ENCODE measurements at places on chromosomes 4 and X.

DNA sequence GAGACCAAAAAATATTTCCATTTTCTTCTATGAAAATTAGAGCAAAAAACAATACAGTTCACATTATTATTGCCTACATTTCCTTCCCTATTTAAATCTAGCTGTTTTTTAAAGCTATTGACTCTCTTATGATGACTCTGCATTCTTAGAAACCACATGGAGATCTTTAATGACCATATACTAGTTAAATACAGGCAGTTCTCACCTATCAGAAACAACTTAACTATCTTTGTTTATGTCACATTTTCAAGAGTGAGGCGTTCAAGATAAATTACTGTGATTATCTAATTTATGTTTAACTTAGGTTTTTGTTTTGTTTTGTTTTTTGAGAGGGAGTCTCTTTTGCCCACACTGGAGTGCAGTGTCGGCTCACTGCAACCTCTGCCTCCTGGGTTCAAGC is 3.0 kb downstream of the CISD2 start:
- no peak for DNase-seq

DNA sequence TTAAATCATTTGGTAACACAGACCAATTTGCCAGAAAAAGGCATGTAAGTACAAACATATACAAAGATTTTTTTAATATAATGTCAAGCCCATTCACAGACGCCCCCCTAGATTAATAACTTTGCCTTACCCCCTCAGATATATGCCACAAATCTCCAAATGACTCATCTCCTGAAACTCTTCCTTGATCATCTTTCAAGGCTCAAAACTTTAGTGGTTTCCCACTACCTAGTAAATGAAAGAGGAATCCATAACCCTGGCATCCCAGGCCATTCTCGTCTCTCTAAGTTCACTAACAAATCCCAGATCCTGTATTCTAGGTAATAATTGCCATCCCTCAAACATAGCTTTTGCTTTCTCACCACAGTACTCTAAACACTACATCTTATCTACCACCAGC is 61.9 kb downstream of the PRSS12 start:
- DNase-seq: no peak

- DNase-seq: no peak
Measured at GRCh38 chrX:9171841-9172463, 138.0 kb upstream of the FAM9B start.

- DNase-seq: no peak
Measured at GRCh38 chr4:174189392-174190015, 94.0 kb downstream of the FBXO8 start.

- no peak for DNase-seq
Measured at GRCh38 chr4:93317561-93317960, 511.0 kb upstream of the ATOH1 start.

- DNase-seq: no peak
Measured at GRCh38 chrX:140157611-140158010, 192.3 kb upstream of the CXorf66 start.

GRCh38 chr4:151331276-151332042 is 6.1 kb upstream of the SH3D19 start:
- no peak for DNase-seq

- DNase-seq: no peak
Measured at GRCh38 chrX:45731448-45731847, 530.8 kb upstream of the DIPK2B start.

DNA sequence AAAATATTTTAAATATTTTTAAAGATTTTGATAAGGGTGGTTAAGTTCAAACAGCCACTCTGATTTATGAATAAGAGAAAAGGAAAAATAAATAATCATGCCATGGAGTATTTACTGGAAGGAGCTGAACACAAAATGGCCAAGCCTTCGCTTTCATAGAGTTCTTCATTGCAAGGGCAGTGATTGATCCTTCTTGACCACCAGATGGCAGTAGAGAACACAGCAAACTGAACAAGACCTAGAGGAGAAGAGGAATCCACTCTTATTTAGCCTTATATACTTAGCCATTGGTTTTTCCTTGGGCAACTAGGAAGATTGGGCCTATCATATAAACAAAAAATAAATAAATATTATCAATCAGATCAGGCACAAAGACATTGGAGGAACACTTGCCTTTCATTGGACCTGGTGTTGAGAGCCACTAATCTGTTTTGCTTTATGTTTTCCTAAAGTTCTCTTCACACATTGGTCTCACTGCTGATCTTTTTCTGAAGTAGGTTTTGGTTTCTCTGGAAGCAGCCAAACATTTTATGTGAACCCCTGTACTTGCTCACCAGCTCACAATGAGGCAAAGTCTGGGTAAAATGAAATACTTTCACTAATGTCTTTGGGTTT is 58.1 kb upstream of the PARM1 start:
- peak; percentile 49 for DNase-seq

- DNase-seq: no peak
Measured at GRCh38 chrX:107601326-107601725, 27.0 kb upstream of the PRPS1 start.

- no peak for DNase-seq
Measured at GRCh38 chr4:146340798-146341197, 126.5 kb downstream of the REELD1 start.

DNA sequence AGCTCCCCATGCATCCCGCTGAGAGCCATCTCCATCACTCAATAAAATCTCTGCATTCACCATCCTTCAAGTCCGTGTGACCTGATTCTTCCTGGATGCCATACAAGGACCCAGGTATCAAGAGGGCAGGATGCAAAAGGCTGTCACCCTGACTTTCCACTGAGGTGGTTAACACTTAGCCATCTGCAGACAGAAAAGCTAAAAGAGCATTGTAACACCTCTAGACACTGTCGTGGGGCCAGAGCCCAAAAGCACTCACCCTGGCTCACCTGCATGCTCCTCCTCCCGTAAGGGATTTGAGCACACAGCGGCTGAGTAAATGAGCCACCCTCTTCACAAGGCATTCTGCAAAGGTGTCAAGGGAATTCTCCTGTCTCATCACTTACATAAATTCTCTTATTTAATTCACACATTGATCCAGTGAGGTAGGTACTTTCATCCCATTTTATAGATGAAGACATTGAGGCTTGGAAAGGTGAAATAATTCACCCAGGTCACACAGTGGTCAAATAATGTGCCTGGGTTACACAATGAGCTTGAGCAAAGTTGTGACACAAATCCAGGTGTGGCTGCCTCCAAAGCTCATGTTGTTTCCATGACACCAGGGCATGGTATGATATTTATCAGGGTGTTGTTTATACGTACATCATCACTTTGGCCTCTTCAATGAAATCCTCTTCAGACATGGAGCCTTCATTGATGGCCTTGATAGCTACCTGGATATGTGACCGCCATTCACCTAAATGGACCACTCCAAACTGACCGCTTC is 48.0 kb downstream of the TXK start:
- no peak for DNase-seq

- no peak for DNase-seq
Measured at GRCh38 chr4:188432328-188432727, 293.1 kb downstream of the TRIML1 start.

DNA sequence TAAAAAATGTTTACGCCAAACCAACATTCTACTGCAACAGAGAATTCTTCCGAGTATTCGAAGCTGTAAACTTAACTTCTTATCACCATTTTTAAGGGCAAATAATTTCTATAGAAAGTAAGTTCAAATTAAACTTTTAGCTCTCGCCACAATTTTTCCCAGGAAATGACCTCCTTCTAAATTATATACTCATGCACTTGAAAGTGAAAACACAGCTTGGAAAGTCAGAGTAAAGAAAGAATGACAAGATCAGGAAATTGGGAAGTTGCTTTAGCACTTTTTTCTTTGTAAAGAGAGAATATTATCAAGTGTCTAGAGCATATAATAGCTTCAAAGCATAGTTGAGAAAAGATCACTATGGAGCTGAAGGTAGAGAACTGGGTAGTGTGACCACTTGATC is 1.2 kb downstream of the CYBB start:
- DNase-seq: no peak

- DNase-seq: no peak
Measured at GRCh38 chr4:189785257-189785656, 155.4 kb upstream of the FRG1 start.

DNA sequence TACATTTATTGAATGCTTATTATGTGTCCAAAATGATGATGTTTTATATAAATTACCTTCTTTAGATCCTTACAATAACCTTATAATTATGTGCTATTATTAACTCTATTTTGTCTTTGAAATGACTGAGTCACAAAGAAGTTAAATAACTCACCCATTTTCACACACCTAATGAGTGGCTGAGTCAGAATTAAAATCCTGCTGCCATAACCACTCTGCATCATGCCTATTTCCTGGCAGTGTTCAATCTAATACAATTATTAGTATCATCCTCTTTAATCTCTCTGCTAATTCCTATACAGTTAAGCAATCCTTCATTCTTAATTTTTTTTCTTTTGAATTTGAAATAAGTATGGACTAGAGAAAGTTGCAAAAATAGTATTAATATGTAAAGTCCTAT is 342.9 kb downstream of the CFAP299 start:
- no peak for DNase-seq

GRCh38 chr4:8189551-8190466 is 9.3 kb upstream of the SH3TC1 start:
- DNase-seq: no peak

GRCh38 chr4:20126906-20127305 is 124.8 kb upstream of the SLIT2 start:
- no peak for DNase-seq

- DNase-seq: no peak
Measured at GRCh38 chrX:30657196-30658161, 4.3 kb downstream of the GK start.

- DNase-seq: no peak
Measured at GRCh38 chrX:18981124-18981807, 2.6 kb downstream of the PHKA2 start.

GRCh38 chrX:114058988-114059418 is 524.9 kb upstream of the HTR2C start:
- no peak for DNase-seq

- DNase-seq: peak; percentile 54
Measured at GRCh38 chr4:5206016-5206790, 154.9 kb downstream of the STK32B start.

DNA sequence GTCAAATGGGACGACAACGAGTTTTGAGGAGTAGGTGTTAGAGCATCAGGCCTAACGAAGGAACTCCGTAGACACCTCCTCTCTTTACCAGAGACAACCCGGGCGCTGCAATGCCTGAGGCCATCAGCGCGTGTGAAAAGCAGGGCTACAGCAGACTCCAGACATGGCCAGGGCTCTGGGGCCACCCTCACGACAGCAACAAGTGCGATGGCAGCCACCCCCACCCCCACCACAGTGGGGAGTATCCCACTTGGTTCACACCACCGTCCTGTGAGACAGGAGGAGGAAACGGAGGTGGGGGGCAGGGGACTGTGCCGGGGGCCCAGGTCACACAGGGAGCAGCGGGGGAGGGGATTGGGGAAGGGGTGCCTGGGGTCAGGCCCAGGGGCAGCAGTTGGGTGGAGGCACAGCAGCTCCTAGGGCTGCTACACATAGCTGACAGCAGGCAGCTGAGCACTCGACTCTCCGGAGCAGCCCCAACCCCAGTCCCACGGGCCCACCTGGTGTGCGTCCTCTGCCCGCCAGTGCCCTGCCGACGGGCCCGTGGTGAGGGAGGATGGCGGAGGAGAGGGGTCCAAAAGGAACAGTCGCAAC is 8.5 kb downstream of the LRPAP1 start:
- no peak for DNase-seq

DNA sequence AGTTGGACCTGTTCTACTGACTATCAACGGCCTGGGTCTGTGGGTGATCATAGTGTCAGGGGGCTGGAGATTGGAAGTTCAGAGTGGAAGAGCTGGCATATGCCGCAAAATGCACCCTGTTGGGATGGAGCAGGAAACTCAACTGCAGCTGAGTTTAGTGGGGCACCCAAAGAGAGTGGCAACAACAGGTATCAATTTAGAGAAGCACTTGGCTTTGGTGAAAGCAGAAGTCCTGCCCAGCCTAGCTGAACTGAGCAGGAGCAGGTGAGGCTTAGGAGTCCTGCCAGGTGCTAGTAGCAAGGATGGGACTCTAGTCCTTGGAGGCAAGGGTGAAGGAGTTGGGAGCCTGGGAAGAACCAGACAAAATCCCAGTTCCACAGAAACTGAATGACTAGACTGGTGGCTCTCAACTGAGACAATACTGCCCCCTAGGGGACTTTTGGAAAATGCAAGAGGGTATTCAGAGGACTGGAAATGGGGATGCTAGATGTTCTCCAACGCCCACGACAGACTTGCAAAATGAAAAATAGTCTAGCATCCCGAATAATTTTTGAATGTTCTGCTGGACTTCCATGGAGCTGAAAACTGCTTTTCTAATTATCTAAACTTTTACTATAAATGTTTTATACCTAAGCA is 49.4 kb downstream of the RTL9 start:
- DNase-seq: no peak

GRCh38 chr4:39814403-39815185 is 116.7 kb downstream of the UBE2K start:
- no peak for DNase-seq

DNA sequence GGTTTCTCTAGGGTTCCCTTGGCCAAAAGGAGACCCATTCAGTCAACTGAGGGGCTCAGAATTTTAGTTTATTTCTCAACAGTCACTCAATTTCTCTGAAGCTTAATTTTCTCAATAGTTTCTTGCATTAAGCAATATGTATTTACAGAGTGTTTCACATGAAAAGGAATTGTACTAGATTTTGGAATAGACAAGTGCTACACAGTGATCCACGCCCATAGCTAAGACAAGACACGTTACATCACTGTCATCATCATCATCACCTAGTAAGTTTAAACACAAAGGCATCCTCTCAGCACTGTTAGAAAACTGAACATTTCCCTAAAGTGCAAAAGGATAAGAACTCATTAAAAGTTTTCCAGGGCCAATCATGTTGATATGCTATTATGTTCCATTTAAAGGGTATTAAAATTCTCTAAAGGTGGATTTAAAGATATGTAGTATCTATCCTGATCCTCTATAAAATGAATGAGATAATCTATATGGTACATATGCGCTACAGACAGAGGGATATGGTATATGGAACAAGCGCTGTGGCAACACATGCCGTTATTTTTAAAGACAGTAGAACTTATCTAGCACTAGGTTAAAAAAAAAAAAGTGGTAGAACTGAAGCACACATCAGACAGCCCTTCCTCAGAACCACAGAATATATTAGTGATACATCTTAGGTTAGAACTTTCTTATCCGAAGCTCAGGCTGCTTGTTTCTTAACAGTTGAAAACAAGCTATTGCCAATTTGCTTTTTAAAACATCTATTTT is 12.1 kb downstream of the PPA2 start:
- no peak for DNase-seq

- no peak for DNase-seq
Measured at GRCh38 chr4:20883231-20883630, 183.0 kb downstream of the PACRGL start.

DNA sequence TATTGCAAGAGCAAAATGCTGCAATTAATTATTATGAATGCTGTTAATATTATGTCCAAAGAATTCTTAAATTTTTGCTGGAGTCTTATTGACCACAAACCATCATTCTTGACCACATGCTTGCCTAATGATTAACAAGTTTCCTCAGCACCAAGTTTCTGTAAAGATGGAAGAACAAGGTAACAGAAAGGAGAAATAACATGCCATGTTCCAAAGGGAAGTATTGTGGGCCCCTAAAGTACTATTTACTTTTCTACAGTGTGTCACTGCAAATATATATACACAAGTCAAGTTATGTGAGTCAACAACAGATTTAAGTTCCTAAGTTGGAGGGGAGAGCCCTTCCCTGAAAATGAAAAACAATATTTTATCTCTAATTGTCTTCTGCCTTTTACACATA is 20.6 kb downstream of the FAM47E start:
- no peak for DNase-seq

- no peak for DNase-seq
Measured at GRCh38 chr4:186746581-186746980, 22.9 kb upstream of the FAT1 start.

GRCh38 chr4:55866290-55866907 is 13.0 kb downstream of the EXOC1 start:
- peak; percentile 70 for DNase-seq

Measured in AG09319 (cell line).